ENCODE measurements at places on chromosomes 3 and 15.

DNA sequence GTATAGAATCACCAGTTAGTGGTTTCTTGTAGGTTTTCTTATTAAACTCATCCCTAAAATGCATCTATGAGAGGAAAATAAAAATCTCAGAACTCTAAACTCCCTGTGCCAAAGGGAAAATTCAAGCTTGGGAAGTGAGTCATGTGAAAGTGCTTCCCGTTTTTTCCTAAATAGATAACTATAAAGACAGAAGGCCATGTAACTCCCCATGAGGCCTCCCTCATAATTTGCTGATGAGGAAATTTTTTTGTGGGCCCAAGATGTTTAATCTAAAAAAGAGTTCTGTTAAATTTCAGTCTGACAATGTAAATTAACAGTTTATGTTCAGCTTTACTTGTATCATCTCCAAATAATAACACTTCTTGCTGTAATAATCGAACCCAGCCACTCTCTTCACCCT lies 1273.9 kb downstream of the OTOL1 start:
- H3K36me3 ChIP-seq: peaks cover 3% of the 10 kb centered on the region
- no peak overlapping the region for H3K4me3 ChIP-seq
- H3K27me3 ChIP-seq: no peaks in the 10 kb centered on the region

DNA sequence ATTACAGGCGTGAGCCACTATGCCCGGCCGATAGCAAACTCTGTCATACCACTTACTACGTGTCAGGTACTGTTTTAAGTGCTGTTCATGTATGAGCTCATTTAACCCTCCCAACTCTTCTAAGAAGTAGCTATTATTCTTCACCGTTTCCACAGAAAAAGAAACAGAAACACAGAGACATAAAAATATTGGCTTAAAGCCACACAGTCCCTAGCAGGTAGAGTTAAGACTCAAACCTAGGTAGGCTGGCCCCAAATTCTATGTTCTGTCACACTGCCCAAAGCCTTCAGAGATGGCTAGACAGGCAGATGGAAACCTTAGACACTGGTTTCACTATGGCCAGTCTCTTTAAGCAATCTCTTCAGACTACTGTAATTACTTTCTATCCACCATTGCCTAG lies 149.8 kb upstream of the KCNMB2 start:
- peak overlapping the region; percentile 45 for H3K27ac ChIP-seq
- H3K4me3 ChIP-seq: no peak overlapping the region
- peaks cover 70% of the 10 kb centered on the region for H3K4me1 ChIP-seq
- DNase-seq: no peak
- no peaks in the 10 kb centered on the region for H3K27me3 ChIP-seq

GRCh38 chr3:18351823-18352744 lies 73.1 kb downstream of the SATB1 start:
- H3K4me3 ChIP-seq: no peak overlapping the region
- no peaks in the 10 kb centered on the region for H3K27me3 ChIP-seq
- DNase-seq: no peak

DNA sequence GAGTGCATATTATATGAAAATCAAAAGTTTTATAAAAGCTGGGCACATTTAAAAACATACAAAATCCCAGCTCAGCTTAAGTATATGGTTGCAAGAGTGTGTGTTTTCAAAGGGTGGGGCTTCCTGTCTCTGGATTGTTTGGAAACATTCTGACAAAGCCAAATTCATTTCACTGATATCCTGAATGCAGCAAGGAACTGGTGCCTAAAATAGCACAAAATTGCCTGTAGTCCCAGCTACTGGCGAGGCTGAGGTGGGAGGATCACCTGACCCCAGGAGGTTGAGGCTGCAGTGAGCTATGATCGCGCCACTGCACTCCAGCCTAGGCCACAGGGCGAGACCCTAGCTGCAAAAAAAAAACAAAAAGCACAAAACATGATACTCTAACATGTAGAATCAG lies 13.0 kb upstream of the TJP1 start:
- H3K27ac ChIP-seq: no peak overlapping the region
- no peaks in the 10 kb centered on the region for H3K27me3 ChIP-seq

GRCh38 chr15:47523681-47524475 lies 193.4 kb upstream of the SEMA6D start:
- no peak overlapping the region for H3K4me3 ChIP-seq
- DNase-seq: no peak
- H3K27me3 ChIP-seq: no peaks in the 10 kb centered on the region
- no peaks in the 10 kb centered on the region for H3K36me3 ChIP-seq
- H3K4me1 ChIP-seq: peaks cover 1% of the 10 kb centered on the region

GRCh38 chr3:45940004-45940780 lies 3.1 kb upstream of the CXCR6 start:
- no peaks in the 10 kb centered on the region for H3K27me3 ChIP-seq
- H3K36me3 ChIP-seq: peaks cover 22% of the 10 kb centered on the region
- no peak overlapping the region for H3K27ac ChIP-seq
- no peak overlapping the region for H3K4me3 ChIP-seq

Data from mesothelial cell of epicardium (in vitro differentiated cells).